Activated CD8-positive, alpha-beta memory T cell treated with anti-CD3 and anti-CD28 coated beads for 1 hour (primary cell): ENCODE measurements at places on chromosomes 11 and 22.

DNA sequence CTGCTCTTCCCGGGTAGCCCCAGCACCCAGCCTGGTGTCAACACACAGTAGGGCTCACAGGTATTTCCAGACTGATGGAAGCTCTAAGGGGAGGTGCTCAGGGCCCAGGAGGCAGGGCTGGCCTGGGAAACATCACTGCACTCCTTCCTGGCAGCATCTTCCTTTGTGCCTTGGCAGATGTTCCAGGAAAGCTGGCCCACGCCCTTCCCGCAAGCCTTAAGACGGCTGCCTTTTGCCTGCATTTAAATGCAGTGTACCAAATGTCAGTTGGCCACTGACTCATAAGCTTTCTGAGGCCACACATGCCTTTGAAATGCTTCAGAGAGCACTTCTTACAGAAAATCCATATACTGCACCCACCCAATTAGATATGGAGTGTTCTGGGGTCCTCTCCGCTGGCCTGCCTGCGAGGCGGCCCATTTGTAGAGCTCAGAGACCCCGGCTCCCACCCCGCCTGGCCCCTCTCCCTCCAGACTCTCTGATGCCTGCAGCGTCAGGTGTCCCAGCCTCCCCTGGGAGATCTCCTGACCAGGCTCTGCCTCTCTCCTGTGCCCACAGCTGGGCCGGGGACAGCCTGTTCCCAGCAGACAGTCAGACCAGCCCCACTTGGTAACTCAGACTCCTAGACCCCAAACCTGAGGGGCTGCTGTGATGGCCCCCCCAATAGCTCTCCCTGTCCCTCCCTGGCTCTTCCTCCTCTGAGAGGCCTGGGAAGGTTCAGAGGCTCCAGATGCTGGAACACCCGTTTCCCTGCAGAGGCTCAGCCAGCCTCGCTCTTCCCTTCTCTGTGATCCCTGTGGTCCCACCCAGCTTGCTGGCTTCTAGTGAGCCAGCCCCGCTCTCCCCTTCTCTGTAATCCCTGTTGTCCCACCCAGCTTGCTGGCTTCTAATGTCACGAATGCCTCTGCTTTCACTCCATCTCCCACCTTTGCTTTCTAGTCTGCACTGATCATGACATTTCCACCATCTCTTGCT lies 47.6 kb upstream of the THY1 start:
- DNase-seq = no peak

DNA sequence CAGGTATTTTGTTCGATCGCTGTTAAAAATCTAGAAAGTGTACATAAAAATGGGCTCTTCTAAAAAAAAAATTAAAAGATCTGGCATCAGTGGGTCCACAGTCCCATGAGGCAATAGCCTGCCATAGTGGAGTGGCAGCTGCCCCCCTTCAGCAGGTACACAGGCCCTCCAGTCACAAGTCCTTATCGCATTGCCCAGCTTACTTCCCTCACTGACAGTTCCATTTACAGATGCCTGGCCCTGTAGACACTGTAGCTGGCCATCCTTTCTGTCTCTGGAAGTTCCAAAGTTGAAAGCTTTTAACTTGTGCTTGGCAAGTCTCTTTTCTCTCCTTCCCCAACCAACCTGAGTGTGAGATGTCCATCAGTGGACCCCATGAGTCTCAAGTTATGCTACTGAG lies 11.4 kb downstream of the ZNRF3 start:
- DNase-seq = no peak

DNA sequence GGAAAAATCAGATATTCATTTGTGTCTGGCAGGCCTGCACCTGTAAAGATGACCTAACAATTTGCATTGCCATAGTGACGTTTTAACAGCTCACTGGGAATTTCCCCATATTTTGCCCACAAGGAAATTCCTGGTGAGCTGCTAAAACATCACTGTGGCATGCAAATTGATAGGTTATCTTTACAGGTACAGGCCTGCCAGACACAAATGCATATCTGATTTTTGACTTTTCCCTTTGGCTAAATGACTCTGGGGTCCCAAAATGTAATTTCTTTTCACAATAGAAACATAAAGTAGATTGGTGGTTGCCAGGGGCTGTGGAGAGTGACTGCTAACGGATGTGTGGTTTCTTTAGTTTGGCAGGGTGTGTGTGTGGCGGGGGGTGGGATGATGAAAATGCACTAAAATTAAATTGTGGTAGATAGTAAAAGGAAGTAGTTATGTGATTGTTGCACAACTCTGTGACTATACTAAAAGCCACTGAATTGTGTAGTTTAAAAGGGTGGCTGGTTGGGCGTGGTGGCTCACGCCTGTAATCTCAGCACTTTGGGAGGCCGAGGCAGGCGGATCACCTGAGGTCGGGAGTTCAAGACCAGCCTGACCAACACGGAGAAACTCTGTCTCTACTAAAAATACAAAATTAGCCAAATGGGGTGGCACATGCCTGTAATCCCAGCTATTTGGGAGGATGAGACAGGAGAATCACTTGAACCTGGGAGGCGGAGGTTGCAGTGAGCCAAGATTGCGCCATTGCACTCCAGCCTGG lies 18.5 kb upstream of the FEZ1 start:
- DNase-seq = peak; percentile 13

DNA sequence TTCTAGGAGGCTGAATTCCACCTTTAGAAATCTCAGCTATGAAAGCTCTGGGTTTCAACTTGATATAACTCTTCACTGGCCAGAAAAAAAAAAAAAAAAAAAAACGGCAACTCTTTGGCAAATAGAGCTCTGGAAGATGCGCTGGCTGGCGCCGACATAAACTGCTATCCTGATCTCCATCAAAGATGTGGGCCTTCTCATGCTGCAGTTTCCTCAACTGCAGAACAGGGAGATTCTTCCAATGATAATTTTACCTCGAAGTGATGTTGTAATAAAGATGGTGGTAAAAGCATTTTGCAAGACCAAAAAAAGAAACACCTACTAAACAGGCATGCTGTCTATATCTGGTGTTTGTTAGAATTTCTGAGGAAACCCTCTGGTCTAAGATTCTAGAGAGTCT lies 20.3 kb downstream of the FLI1 start:
- no peak for DNase-seq

DNA sequence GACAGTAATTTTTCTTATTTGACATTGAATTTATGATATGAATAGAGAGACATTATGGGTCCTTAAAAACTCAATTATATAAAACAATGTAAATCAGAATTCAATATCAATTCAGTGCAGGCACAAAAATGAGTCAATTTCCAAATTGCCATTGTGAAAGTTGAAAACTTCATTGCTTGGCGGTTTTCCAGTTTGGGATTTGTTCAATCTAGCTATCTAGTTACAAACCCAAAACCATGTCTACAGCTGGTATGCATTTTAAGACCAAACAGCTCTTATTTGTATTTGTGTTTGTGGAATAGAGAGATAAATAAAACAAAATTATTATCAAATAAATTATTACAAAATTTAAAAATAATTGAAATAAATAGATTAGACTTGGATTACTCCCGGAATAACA lies 1206.6 kb upstream of the RAG2 start:
- DNase-seq = no peak

DNA sequence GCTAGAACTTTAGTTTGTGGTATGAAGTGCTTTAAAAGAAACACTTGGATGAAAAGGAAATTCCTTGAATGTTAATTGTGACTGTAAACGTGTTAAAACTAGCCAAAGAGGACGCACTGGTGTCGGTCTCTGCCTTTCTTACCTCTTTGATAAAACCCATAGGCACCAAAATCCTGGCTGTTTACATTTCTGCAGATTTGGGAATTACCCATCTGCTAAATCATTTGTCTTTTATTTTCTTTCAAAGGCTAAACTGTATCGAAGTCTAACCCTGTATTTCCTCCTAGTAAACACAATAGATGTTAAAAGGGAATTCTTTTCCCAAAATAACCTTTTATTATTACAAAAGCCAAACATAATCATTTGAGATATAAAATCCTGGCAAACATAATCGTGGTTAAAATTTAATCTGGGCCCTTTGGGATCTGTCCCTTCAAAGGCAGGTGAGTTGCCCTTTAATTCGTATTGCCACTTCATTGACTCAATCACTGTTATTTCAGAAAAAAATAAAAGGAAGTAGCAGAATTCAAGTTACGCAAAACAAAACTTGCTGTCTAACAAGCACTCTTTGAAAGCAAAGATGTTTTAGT lies 2.4 kb downstream of the RASSF10 start:
- DNase-seq = no peak

- DNase-seq = no peak
Observed at GRCh38 chr11:28833670-28834069, 725.5 kb downstream of the METTL15 start.

DNA sequence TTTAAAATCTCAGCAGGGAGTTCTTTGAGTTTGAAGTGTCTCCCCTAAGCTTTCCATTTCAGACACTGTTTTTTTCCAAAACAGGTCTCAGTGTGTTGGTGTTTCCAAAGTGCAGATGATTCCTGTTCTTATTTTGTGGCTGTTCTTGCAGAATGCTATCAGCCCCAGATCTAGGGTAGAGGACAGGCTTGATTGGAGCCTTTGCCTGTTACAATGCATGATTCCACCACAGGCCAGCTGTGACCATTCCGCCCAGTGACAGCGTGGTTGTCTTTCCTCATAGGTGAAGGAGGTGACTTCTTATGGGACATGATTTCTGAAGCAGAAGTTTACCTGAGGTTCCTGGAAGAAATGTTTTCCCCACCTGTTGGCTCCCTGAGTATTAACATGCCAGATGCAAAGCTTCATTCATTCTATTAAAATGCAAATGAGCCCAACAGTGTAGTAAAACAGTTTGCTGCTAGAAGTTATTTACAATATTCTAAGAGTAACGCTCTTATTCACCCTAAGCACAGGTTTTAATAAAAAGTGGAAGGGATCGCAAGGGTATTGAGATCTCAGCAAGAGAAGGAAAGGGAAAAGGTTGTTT lies 36.9 kb upstream of the BIRC3 start:
- DNase-seq = no peak

DNA sequence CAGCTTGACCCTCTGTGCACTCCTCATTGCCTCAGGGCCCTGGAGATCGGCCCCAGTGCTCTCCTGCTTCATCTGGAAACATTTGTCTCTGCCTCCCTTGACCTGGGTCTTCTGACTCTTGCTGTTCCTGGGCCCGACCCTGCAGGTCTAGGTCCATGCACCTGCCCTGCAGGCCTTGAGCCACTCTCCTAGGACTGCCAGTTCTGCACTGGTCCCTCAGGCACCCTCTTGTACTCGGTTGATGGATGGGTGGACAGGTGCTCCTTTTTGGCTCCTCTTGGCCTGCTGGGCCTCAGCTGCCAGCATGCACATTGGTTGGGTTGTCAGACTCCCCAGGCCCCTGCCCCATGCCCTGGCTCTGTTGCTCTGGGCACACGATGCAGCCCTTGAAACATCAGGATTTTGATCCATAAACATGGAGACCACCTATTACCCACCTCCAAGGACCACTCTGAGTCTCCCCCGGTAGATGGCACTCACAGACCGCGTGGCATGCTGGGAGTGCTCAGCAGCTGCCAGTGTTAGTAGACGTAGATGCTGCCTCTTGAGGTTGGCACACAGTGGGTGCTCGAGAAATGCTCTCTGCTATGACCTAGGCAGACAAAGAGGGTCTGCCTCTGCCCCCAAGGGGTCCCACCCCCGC lies 20.2 kb upstream of the ACR start:
- DNase-seq = no peak

GRCh38 chr11:33819278-33820035 lies 45.1 kb upstream of the FBXO3 start:
- no peak for DNase-seq

DNA sequence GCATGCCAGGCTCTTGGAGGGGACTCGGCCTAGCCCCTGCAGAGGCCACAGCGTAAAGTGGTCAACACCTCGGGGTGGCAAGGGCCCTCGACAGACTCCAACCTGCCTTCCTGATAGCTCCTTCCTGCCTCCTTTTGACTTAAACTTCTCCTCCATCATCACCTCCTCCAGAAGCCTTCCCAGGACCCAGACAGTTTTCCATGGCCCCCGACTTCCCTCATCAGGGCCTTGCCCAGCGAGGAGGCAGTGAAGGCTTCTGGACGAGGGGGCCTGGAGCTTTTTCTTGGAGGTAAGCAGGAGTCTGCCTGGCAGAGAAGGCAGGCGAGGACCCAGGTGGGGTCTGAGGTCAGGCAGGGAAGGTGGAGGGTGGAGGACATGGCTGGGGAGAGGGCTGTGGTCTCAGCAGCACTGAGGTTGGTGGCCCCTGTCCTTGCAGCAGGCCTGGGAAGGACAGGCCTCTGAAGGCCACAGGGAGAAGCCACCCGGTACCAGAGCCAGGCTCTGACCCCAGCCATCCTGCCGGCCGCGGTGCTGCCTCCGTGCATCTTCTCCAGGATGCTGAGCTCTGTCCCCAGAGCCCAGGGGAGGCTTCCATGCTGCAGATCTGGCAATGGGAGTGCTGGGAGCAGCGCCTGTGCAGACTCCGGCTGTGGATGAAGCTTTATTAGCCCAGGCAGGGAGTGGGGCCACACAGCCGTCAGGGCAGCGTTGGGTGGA lies 81.4 kb downstream of the WNT7B start:
- no peak for DNase-seq

DNA sequence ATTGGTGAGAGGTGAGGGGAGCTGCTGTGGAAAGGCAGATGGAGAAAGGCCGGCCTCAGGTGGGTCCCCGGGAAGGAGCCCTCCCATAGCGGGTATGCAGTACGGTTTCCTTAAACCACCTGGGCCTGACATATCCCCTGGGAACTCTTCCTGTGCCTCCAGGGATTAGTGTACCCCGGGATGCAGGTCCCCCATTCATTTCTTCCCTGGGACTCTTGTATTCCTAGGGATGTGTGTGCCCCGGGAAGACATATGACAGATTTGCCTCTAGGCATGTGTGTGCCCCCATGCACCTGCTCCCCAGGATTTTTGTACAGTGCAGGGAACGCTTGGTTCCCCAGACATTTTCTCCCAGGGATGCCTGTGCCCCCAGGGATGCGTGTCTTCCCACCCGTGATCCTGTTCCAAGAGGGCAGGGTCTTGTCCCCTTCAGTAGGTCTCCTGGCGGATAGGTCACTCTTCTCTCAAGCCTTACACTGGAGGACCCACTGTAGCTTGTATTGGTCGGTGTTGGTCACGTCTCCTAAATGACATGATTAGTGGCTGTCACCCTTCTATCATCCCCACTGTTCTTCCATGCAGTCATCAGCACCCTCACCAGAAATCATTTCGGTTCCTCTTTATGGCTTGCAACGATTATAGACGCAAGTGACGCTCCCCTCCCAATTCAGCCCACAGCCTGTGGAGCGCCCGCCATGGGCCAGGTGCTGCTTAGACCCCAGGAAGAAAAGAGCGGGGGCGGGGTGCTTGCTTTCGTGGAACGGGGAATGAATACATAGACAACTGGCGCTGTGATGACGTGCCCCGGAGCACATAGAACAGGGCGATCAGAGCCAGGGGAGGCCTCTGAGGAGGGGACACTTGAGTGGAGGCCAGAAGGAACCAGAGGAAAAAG lies 1.3 kb downstream of the PARVB start:
- no peak for DNase-seq

- DNase-seq = no peak
Observed at GRCh38 chr11:27216270-27217149, 146.5 kb downstream of the CCDC34 start.

DNA sequence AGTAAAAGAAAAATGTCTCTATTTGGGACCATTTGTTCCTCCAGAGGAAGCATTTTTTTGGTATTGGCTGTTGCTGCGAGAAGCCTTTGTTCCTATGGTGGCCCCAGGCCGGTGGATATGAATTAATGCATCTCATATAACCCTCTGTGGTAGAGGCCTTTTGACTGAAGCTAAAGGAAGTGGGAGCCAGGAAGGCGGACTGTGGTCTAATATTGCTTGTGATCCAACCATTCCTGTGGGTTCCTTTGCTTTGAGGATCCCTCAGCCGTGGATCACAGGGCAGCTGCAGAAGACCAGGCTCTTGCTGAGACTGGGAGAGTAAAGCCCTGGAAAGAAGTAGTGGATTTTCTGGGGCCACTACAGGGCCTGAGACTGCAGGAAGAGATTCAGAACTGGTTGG lies 68.3 kb upstream of the NAV2 start:
- no peak for DNase-seq
